ENCODE measurements at places on chromosomes 7 and 10.

GRCh38 chr7:150567169-150567568, at the start of gene GIMAP4:
GIMAP4 (plus strand) TSS chr7:150567390; CDS start chr7:150569902, 2,512 bp downstream.
- H3K36me3 ChIP-seq: peaks cover 54% of the 10 kb centered on the region
- DNase-seq: peak; percentile 58
- no peaks in the 10 kb centered on the region for H3K27me3 ChIP-seq
- peaks cover 70% of the 10 kb centered on the region for H3K4me1 ChIP-seq

DNA sequence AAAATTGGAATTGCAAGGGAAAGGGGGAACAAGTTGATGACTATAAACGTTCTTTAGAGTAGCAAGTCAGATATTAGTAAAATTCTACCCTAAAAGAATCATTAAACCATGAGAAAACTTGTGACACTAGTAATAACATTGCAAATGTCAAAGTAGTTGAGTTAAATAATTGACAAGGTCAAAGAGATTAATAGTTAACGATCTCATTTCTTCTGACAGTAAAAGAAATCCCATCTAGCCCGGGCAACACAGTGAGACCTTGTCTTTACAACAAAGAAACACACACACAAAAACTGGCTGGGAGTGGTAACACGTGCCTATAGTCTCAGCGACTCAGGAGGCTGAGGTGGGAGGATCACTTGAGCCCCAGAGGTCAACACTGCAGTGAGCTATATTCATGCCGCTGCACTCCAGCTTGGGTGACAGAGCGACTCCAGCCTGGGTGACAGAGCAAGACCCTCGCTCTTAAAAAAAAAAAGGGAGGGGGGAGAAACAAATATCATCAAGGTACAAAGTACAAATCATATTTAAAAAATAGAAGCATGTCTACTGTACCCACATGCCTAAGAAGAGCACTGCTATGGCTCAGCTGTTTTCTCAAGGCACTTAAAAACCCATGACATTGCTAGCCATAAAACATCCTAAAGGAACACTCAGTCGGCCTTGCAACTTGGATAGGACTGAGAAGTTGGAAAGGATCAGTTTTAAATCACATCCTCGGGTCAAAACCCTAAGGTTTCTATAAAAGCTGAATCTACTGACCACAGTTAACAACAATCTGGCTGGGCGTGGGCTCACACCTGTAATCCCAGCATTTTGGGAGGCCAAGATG, 401.1 kb downstream of the PARD3 start:
- H3K4me3 ChIP-seq: no peak overlapping the region
- H3K4me1 ChIP-seq: no peaks in the 10 kb centered on the region
- no peak overlapping the region for H3K27ac ChIP-seq
- H3K27me3 ChIP-seq: no peaks in the 10 kb centered on the region
- H3K36me3 ChIP-seq: no peaks in the 10 kb centered on the region
- no peak for DNase-seq

DNA sequence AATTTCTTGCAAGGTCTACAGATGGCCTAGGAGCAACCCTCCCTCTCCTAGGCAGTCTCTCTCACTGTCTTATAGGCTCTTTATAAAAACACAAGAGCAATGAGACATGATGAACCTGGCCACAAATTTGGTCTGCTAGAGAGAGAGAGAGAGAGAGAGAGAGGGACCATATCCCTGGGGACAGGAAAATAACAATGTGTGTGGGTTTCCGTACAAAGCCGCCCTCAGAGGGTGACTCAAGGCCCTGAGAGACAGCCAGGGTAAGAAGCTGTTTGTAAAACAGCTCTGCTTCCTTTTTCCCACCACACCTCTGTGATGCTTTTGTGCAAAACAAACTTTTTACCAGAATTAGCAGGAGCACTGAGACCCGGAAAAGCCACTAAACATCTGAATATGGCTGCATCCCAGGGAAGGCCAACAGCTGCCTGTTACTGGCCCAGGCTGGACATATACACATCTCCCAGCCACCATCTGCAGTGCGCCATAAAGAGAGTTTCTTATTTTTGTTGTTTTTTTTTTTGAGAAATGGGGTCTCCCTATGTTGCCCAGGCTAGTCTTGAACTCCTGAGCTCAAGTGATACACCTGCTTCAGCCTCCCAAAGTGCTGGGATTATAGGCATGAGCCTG, 18.4 kb downstream of the GIMAP5 start:
- H3K4me3 ChIP-seq: peak overlapping the region; percentile 66
- H3K4me1 ChIP-seq: peaks cover 51% of the 10 kb centered on the region
- H3K36me3 ChIP-seq: peaks cover 2% of the 10 kb centered on the region
- DNase-seq: peak; percentile 89
- peak overlapping the region; percentile 95 for H3K27ac ChIP-seq

- H3K4me3 ChIP-seq: peak overlapping the region; percentile 97
- peaks cover 18% of the 10 kb centered on the region for H3K36me3 ChIP-seq
- H3K27me3 ChIP-seq: peaks cover 10% of the 10 kb centered on the region
- DNase-seq: peak; percentile 63
- H3K27ac ChIP-seq: peak overlapping the region; percentile 96
These were observed 2.6 kb downstream of the TMEM243 start for GRCh38 chr7:87216701-87217508.

DNA sequence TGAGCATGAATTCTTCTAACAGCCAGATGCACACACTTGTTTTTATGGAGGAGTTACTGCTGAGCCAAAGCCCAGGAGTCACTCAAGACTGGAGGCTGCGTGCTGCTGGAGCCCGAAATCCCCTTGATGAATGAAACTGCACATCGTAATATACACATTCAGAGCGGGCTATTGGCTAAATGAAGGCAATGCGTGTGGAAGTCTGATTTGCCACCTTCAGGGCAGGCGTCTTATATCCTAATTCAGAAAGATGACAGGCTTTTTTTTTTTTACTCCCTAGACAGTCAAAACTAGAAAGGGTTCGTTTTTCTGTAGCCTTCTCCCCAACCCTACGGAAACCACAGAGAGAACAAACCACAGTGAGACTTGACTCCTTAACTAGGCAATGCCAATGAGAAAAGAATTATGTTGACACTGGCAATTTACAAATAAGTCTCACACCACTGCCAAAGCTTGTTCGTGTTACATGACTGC, 227.2 kb upstream of the KLF14 start:
- peak overlapping the region; percentile 94 for H3K4me3 ChIP-seq

- no peak overlapping the region for H3K27ac ChIP-seq
- no peaks in the 10 kb centered on the region for H3K36me3 ChIP-seq
- H3K4me1 ChIP-seq: no peaks in the 10 kb centered on the region
- DNase-seq: no peak
- no peaks in the 10 kb centered on the region for H3K27me3 ChIP-seq
These were observed 206.7 kb downstream of the PCDH15 start for GRCh38 chr10:54594289-54594688.

GRCh38 chr7:7596176-7596575, 29.5 kb downstream of the MIOS start:
- peak; percentile 55 for DNase-seq
- H3K36me3 ChIP-seq: peaks cover 38% of the 10 kb centered on the region
- H3K4me3 ChIP-seq: no peak overlapping the region
- peaks cover 9% of the 10 kb centered on the region for H3K4me1 ChIP-seq

DNA sequence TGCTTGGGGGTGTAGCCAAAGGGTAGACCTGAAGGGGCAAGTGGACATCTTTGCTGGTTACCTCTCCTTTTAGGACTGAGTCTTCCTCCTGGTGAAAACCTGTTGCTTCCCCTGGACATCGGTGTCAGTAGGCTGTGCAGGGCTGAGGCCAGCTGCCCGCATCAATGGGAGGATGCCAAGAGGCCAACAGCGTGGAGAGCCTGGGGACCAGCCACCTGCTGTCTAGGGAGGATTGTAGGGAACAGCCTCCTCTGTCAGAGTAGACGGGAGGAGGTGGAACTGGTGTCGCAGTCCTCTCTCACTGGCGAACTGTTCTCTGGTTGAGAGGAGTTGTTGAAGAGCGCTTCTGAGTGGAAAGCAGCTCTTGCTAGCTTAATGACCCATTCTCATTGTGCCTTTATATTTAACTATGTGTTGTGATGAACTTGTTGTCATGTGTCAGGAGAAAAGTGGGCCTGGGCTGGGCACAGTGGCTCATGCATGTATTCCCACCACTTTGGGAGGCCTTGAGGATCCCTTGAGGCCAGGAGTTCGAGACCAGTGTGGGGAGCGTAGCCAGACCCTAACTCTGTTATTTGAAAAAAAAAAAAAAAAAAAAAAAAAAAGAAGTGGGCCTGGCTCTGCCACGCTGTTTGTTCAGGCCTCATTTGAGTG, 1.8 kb downstream of the SUFU start:
- no peak overlapping the region for H3K4me3 ChIP-seq
- H3K36me3 ChIP-seq: peaks cover 4% of the 10 kb centered on the region
- H3K4me1 ChIP-seq: peaks cover 19% of the 10 kb centered on the region

DNA sequence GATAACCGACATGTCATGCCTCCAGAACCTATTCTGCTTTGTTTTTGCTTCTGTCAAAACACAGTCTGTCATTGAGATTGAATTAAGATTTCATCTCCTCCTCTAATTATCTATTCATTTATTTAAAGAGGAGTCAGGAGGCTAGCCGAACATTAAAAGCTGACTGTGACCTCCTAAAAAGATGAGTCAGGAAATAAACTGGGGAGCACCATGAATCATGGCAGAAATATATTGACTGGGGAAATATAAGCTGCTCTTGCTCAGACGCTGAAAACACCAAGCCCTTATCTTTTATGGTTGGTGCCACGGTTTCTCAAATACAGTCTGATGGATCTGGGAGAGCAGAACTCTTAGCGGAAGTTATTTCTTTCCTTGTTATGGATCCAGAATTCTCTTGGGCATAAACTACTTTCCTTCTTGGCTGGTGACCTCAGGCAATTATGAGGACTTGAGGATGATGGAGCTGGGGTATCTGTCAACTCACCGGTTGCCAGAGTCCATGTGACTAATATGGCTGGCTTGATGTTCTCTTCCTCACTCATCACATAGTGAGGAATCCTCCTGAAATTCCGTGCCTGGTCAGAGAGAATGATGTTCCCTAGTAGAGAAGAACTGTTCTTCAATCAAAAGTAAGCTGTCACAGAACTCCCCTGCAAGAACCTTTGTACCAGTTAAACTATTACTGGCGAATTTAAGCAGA, 307.6 kb upstream of the PHYHIPL start:
- DNase-seq: no peak
- no peaks in the 10 kb centered on the region for H3K36me3 ChIP-seq
- H3K4me3 ChIP-seq: no peak overlapping the region

DNA sequence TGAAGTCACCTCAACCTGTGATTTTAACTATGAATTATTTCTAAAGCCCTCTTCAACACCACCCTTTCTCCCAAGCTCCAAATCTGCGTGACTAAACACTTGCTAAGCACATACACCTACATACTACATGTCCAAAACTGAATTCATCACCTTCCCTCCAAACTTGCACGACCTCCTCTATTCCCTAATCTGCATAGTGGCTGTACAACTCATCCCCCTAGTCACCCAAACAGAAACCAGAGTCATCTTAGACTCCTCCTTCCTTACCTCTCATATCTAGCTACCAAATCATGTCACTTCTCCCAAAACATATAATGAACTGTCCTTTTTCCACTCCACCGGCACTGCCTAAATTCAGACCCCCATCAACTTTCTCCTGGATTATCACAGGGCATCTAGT, 16.2 kb downstream of the ARHGAP21 start:
- no peak overlapping the region for H3K4me3 ChIP-seq
- H3K27ac ChIP-seq: no peak overlapping the region
- peaks cover 3% of the 10 kb centered on the region for H3K36me3 ChIP-seq
- DNase-seq: no peak
- H3K27me3 ChIP-seq: no peaks in the 10 kb centered on the region

GRCh38 chr10:4781955-4782354, 44.1 kb upstream of the AKR1E2 start:
- H3K4me3 ChIP-seq: no peak overlapping the region
- H3K27me3 ChIP-seq: peaks cover 52% of the 10 kb centered on the region
- no peak for DNase-seq
- no peaks in the 10 kb centered on the region for H3K36me3 ChIP-seq
- no peak overlapping the region for H3K27ac ChIP-seq
- H3K4me1 ChIP-seq: no peaks in the 10 kb centered on the region

- no peak overlapping the region for H3K4me3 ChIP-seq
- H3K27me3 ChIP-seq: no peaks in the 10 kb centered on the region
- no peak overlapping the region for H3K27ac ChIP-seq
- no peaks in the 10 kb centered on the region for H3K36me3 ChIP-seq
- DNase-seq: no peak
- no peaks in the 10 kb centered on the region for H3K4me1 ChIP-seq
These were observed 162.7 kb downstream of the AKR1D1 start for GRCh38 chr7:138238734-138239659.

- no peak for DNase-seq
These were observed 50.9 kb downstream of the GALNT11 start for GRCh38 chr7:152076324-152076821.

GRCh38 chr7:990352-990932, 7.5 kb downstream of the CYP2W1 start:
- no peaks in the 10 kb centered on the region for H3K27me3 ChIP-seq
- H3K4me3 ChIP-seq: no peak overlapping the region
- no peak for DNase-seq
- H3K4me1 ChIP-seq: peaks cover 6% of the 10 kb centered on the region
- H3K27ac ChIP-seq: no peak overlapping the region
- no peaks in the 10 kb centered on the region for H3K36me3 ChIP-seq

- H3K4me1 ChIP-seq: peaks cover 26% of the 10 kb centered on the region
- peaks cover 7% of the 10 kb centered on the region for H3K36me3 ChIP-seq
- H3K4me3 ChIP-seq: no peak overlapping the region
- no peak for DNase-seq
- no peaks in the 10 kb centered on the region for H3K27me3 ChIP-seq
- H3K27ac ChIP-seq: no peak overlapping the region
These were observed 77.9 kb upstream of the SAMD8 start for GRCh38 chr10:75033399-75034130.

DNA sequence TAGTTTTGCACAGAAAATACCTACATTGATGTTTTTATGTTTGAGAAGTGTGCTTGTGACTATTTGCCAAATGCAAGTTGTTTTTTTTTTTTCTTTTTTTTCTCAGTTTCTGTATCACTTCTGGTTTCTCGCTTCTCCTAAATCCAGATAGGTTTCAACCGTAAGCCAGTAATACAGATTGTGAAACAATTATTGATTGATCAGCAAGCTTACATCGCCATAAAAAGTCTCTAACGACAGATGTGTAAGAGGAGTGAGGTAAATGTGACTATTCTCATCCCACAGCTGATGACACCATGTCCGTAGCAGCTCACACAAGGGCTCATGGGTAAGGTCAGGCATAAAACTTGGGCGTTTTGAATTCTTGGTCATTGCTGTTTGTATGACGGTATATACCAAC, 202.8 kb upstream of the AKR1E2 start:
- no peaks in the 10 kb centered on the region for H3K4me1 ChIP-seq
- no peak overlapping the region for H3K27ac ChIP-seq
- H3K27me3 ChIP-seq: peaks cover 22% of the 10 kb centered on the region
- H3K36me3 ChIP-seq: no peaks in the 10 kb centered on the region
- H3K4me3 ChIP-seq: no peak overlapping the region
- no peak for DNase-seq

DNA sequence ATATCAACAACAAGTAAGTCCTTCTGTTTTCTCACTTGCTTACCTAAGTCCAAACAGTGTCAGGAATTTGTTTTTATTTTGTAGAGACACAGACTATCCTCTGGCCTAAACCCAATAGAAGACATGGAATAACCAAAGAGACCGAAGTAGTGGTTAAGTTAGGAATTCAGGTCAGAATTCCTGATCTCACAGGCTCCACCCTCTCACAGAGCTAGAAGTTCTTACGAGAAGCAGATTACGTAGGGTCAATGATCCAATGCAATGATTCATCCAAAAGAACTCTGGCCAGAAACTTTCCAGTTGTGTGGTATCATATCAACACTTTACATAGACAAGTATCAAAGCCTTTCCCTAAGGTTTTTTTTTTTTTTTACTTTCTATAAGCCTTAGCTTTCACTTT, 73.8 kb downstream of the IQUB start:
- peaks cover 2% of the 10 kb centered on the region for H3K27me3 ChIP-seq
- no peak overlapping the region for H3K27ac ChIP-seq
- H3K4me3 ChIP-seq: no peak overlapping the region
- no peaks in the 10 kb centered on the region for H3K36me3 ChIP-seq
- H3K4me1 ChIP-seq: no peaks in the 10 kb centered on the region

All from activated CD8-positive, alpha-beta memory T cell treated with anti-CD3 and anti-CD28 coated beads, Interleukin-2, amount 10 ng/mL, durations not matched to agents 7 days and 5 days (primary cell).